ENCODE measurements at places on chromosomes 1 and 21.

GRCh38 chr1:166182281-166182680 is 15.5 kb upstream of the FAM78B start:
- DNase-seq, result no peak

DNA sequence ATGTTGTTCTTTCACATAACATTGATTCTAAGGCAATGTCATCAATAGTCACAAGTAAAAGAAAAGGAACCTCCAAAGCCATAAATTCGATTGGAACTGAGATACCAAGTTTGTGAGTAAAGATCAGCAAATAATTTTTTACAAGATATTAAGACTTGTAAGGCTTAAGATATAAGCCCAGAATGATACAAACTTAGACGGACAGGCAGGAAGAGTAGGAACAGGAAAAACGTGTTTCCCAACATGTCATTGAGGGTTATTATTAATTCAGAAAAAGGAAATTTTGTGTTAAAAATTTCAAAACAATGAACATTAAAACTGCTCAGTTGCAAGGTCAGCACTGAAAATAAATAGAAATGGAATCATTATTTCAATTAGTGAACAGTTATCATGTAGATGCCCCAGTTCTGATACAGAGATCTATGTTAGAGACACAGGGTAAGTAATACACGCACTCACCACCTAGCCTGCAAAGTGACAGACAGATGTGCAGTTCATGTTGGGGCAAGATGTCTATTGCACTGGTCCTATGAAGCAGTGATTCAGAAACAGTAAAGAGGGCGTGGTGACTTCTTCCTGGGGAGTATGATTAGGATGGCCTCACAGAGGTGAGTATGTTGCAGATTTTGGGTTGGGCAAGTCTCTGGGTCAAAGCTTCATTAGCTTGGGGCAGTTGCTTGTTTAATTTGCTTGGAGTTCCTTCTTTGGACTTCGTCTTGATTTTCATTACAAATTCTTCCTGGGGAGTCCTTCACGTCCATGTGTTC is 284.4 kb downstream of the SETD4 start:
- no peak for DNase-seq

DNA sequence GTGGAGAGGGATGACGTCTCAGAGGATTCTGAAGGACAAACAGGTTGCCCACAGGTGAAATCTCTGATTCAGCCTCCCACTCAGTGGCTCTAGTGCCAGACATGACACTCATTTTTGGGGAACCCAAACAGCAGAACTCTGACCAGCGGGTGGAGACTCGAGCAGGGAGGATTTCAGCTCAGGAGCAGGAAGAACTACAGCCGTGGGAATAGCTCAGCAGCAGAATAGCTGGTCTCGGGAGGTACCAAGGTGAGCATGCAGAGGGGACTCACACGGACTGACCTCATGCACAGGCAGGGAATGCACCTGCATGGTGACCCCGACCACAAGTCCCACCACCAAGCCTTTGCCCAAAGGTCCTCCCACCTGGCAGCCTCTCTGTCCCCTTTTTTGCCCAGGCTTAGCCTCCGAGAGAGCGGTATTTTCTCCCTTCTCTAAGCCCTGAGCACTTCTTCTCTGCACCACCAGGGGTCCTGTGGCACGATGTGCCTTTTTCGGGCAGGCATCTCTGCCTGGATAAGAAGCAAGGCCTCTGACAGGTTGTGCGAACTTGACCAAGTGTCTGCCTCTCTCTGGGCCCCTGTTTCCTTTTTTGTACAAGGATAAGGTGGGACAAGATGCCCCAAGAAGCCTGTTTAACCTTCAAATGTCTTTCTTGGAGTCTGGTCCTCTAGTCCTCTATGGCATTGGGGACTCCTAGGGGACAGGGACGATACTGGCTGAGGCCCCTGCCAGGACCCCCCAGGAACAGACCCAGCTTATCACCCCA is 8.8 kb upstream of the FGR start:
- no peak for DNase-seq

DNA sequence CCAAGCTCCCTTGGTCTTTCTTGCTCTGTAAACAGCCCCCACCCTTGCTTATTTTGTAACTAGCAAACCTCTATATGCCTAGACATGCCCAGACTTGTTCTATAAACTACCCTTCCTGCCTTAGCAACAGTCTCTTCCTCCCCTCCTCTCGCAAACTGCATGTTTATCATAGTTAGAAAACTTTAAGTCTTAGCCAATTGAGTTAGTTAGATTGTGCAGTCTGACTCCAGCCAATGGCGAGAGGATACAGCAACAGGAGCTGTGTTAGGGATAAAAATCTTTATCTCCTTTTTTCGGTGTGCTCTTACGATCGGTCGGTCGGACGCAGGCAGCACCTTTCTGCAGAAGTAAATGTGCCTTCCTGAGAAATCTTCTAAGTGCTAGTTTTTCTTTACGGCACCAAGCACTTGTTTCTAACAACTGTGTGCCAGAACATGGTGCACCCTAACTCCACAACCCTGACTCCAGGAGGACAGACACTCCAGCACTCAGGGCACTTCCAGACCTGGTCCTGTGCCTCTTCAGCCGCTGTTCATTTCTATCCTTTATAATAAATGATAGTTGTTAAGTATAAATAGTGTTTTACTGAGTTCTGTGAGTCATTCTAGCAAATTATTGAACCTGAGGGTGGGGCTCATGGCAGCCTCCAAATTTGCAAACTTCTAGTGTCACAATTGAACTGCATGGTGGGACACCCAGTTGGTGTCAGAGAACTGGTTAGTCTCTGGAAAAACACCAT is 25.7 kb upstream of the GNG4 start:
- DNase-seq, result no peak

- DNase-seq, result no peak
These were observed 366.9 kb downstream of the FAM72C start for GRCh38 chr1:143604887-143605286.

DNA sequence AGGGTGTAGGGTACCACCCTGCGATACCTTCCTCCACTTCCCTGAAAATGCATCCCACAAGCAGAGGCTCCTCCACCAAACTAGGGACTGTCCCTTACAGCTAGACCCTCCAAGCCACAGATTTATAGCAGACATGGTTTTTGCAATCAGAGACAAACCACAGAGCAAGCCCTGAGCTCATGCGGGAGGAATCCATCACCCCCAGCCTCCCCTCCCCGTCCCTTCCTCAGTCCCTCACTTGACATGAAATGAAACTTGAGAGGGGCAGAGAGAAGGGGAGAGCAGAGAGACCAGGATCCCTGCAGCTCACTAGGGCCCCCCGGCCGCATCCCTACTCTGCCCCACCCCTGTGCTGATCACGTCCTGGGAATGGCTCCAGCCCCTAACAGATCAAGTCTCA is 94.9 kb downstream of the MRPL37 start:
- DNase-seq, result no peak

- no peak for DNase-seq
These were observed 11.9 kb upstream of the IGFN1 start for GRCh38 chr1:201178718-201179117.

DNA sequence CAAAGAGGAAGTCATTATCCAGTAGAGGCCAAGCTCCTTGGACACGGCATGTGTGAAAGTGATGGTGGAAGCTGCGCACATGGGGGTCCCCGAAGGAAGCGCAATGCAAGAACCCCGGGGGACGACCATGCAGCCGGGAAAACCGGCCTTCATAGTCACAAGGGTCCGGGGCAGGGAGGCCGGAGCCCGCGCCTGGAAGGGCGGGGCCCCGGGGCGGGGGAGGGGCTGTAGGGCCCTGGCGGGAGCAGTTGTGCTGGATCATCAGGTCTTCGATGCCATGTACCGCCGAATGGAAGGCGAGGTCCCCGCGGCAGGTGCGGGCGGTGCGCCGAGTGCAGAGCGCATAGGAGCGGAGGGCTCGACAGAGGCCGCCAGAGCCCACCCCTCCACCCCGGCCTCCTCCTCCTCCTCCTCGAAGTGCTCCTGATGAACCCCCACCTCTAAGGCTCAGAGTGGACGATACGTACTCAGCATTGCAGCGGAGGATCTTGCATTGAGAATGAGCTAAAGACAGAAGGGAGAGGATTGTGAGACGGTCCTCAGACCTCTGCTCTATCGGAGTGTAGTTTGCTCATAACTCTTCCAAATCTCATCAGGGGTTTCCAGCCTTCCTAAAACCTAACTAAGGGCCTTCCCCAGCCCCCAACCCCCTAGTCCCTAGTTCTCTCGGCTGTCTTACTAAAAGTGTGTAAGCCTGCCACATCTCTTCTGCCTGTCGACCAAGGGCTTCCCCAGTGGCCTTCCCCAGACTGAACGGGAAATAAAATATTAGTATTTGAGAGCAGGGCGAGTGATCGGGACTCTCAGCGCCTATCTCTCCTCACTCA is 2.1 kb downstream of the HJV start:
- no peak for DNase-seq

DNA sequence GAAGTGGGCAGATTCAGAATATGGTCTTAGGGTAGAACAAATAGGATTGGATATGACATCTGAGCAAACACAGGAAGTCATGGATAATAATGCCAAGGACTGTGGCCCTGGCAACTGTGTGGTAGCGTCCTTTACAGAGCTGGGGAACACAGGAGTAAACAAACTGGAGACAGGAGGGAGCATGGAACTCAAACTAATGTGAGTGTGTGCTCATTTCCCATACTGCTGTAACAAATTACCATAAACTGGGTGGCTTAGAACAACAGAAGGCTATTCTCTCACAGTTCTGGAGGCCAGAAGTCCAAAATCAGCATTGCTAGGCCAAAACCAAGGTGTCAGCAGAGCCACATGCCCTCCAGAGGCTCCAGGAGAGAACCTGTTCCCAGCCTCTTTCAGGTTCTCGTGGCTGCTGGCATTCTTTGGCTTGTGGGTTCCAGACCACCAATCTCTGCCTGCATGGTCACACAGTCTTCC is 106.4 kb downstream of the TGFBR3 start:
- DNase-seq, result no peak

- DNase-seq, result no peak
These were observed 22.7 kb downstream of the PKNOX1 start for GRCh38 chr21:42997053-42997452.

DNA sequence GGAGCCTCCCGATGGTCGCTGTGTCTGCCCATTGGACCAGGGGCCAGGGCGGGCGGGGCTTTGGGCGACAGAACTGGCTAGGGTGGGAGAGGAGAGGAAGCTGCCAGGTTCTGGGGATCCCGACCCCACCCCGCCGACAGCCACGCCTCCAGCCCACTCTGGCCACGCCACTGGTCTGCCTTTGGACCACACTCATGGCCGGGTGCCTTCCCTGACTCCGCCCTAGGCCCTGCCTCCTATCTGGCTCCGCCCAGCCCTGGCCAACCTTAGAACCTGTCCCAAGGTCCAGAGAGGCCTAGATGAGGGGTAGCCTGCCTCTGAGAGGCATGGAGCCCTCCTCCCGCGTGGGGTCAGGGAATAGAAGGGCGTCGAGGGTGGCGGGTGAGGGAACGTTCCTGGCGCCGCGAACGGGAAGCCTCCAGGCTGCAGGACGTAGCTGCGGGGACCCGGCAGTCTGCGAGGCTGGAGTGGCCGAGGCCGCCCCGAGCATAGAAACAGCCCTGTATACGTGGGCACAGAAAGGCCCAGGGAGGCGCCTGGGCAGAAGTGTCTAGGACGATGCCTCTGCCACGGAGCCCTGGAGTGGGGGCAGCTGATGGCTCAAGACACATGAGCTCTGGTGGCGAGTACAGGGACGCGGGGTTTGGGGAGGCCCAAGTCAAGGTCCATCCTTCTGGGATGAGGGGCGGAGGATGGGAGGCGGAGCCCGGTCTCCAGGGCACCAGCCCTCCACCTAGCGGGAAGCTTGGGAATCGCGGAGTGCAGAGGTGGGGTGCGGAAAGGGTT is 11.5 kb upstream of the COL16A1 start:
- DNase-seq, result no peak

- DNase-seq, result no peak
These were observed 38.9 kb upstream of the TARDBP start for GRCh38 chr1:10973552-10973951.

DNA sequence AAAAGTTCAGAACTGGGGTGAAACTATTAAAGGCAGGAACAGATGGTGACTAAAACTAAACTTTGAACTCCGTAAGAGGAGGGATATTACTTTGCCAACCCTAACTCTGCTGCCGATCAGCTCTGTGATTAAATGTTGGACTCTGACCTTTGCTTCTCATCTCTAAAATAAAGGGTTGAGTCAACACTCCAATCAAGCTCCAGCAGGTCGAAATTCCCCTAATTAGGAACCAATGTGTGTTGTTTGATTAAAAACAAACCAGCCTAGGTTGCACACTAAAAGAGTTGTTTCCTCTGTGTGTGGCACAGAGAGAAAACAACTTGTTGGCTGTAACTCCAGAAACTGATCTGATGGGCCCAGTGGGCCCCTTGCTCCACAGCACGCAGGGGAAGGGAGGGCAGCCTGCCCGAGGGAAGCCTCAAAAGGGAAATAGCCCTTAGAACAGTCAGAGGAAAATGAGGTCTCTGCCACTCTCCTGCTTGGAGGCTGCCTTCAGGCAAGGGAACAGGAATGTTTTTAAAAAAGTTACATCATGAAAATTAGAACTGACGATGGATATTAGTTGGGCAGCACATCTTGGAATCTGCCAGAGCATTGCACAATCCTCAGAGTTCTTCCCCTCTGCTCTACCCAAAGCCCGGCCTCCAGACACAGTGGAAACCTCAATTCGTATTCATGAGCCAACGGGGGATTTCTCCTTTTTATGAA is 69.3 kb downstream of the KCTD3 start:
- no peak for DNase-seq

- no peak for DNase-seq
These were observed 58.0 kb upstream of the DMRTA2 start for GRCh38 chr1:50481142-50481736.

GRCh38 chr1:187996780-187997179 is 1168.0 kb downstream of the PLA2G4A start:
- no peak for DNase-seq

DNA sequence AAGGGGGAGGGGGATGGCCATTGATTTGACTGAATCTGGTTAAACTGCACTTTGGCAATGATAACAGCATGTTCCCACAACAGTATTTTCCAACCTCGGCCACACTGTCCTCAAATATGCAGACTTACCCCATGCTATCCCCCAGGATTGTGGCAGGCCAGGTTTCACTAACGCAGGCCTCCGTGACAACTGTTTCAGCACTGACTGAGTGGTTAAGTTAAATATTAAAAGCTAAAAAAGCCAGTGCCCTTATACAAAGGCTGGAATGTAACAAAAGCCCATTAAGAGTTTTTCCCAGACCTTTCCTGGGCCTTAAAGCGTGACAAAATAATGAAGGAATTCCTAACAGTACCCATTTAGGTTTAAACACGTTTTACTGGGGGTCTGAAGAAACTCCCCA is 202.9 kb downstream of the USP25 start:
- DNase-seq, result no peak

DNA sequence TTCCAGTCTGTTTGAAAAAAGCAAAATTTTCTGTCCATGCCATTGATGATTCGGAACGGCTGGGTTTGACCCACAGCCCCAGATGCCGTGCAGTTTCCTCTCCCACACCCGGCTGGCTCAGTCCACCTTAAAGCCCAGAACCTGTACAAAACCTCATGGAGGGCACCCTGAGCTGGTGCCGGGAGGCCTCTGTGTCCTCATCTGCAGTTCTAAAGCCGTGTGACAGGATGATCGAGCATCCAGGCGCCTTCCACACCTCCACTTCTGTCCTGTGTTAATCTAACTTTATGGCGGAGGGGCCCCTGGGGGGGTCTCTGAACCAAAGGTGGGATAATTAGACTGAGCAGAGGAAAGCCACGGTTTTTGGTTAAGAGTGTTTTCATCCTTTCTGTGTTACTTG is 49.6 kb downstream of the SLC37A1 start:
- DNase-seq, result no peak

GRCh38 chr1:10625076-10625475 is 150.3 kb downstream of the PEX14 start:
- DNase-seq, result no peak

- DNase-seq, result no peak
These were observed 164.4 kb downstream of the PBX1 start for GRCh38 chr1:164723296-164723798.
